NCI-H1417 treated with DMSO at 0.1 percent for 48 hours (cell line): ENCODE measurements at places on chromosomes 16 and 17.

DNA sequence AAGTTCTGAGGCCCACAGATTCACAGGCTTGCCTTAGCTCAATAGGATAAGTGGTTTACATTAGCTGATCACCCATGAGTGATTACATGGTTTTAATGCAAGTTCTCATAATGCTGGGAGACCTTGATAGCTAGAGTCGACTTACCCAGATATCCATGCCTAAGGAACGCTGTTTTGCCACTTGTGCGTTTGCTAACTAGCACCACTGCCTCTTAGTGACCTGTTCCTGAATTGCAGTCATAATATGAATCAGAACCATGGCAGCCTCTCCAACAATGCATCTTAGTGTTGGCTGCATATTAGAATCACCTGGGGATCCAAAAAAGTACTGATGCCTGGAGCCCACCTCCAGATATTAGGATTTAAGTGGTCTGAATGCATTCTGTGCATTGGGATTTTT is 251.1 kb upstream of the CDH5 start:
- DNase-seq, result no peak

- DNase-seq, result no peak
Measured at GRCh38 chr17:80950466-80951120, 41.0 kb upstream of the CHMP6 start.

- DNase-seq, result no peak
Measured at GRCh38 chr16:24452724-24453123, 86.6 kb upstream of the RBBP6 start.

DNA sequence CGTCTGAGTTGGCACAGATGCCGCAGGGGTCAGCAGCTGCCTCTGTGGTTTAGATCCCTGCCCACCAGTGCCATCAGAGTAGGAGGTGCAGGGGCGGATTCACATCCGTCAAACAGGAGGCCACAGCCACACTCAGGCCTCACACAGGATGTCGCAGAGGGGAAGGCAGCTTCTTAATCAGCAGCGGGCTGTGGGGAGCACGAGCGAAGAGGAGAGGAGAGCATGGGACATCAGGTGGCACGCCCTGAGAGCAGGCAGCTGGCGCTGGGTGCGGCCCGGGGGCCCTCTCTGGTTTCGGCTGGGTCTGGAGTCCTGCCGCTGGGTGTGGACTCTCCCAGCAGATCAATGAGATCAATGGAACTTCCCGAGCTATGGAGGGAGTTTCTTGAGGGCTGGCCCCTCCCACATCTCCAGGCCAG is 9.6 kb downstream of the LLGL2 start:
- no peak for DNase-seq

DNA sequence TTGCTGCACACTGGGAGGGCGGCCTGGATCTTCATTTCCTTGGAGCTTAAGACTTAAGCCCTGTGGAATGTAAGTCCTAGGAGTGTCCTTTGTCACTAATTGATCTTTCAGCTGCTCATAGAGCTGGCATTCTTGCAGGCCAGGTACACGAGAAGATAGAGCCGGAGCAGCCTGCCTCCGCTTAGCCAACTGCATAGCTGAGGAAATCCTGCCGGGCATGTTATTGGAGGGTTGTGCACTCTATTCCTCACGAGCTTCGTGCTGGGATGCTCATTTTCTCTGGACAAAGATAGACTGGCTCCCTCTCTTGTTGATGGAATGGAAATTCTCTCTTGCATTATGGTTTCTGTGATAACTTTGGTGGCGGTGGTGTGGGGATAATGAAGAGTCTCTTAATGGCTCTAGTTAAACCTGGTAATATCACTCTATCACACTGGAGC is 76.9 kb downstream of the RPA1 start:
- DNase-seq, result no peak

DNA sequence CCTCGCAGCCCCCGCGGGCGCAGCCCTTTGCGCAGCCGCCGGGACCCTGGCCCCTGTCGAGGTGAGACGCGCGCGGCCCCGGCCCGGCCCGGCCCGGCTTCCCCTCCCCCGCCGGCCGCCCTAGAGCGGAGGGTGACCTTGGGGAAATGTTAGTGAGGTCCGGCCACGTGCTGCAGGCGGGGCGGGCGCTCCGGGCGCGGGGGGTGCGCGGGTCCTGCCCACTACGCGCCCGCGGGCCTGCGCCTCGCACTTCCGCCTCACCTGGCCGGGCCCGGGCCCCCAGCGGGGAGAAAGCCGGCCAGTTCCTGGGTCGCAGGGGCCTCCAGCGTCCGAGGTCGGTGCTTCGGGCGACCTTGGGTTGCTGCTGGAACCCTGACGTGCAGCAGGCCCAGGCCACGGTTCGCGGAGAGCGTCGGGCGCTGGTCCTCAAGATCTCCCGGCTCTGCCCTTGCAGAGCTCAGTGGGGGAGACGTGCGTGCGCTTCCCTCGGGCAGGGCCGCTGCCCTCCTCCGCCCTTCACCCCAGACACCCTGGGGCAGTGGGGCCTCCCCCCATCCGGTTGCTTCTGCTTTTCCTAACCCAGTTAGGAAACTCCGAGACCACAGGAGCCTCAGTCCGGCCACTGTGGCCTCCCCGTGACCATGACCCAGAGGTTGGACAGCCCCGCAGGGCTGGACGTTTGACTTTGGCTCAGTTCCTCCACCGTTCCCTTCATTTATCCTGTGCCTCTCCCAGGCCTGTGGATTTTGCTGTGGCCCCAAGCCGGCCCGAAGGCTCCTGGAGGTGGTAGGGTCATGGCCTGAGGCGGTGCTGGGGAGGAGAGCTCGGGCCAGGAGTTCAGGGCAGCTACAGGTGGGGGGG is 791 bp downstream of the MCRIP2 start:
- no peak for DNase-seq

GRCh38 chr16:66052745-66053144 is 313.7 kb upstream of the CDH5 start:
- DNase-seq, result no peak

DNA sequence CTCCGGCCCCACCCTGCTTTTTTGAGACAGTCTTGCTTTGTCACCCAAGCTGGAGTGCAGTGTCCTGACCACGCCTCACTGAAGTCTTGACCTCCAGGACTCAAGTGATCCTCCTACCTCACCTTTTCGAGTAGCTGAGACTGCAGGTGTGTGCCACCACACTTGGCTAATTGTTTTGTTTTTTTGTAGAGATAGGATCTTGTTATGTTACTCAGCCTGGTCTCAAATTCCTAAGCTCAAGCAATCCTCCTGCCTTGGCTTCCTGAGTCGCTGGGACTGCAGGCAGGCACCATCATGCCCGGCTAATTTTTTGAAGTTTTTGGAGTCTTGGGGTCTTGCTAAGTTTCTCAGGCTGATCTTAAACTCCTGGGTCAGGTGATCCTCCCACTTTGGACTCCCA is 206.7 kb downstream of the SHISA9 start:
- no peak for DNase-seq

GRCh38 chr16:85181739-85182129 is 69.5 kb upstream of the CIBAR2 start:
- DNase-seq, result no peak

- DNase-seq, result peak; percentile 0
Measured at GRCh38 chr17:49031965-49032928, 35.1 kb downstream of the IGF2BP1 start.
